GM19239 (cell line): ENCODE measurements at places on chromosomes 13 and 19.

- DNase-seq, result no peak
Observed at GRCh38 chr13:73991384-73991783, 142.8 kb downstream of the KLF12 start.

GRCh38 chr13:98468929-98469328, 108.0 kb downstream of the STK24 start:
- DNase-seq, result no peak

DNA sequence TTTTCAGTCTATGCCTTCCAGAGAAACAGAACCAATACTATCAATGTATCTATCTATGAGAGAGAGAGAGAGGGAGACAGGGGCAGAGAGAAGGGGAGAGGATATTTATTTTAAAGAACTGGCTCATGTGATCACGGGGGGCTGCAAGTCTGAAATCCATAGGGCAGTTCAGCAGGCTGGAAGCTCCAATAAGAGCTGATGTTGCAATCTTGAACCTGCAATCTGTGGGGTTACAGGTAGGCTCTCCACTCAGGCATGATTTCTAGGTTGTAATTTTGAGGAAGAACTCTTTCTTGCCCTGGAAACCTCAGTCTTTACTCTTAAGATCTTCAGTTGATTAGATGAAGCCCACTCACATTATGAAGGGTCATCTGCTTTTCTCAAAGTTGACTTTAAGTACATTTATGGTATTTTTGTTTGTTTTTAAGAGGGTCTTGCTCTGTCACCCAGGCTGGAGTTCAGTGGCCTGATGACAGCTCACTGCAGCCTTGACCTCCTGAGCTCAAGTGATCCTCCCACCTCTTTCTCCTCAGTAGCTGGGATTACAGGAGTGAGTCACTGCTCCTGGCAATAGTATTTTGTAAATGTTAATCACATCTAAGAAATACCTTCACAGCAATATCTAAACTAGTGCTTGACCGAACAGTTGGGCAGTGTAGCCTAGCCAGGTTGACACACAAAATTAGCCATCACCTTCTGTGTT, 376.4 kb downstream of the FGF9 start:
- no peak for DNase-seq

DNA sequence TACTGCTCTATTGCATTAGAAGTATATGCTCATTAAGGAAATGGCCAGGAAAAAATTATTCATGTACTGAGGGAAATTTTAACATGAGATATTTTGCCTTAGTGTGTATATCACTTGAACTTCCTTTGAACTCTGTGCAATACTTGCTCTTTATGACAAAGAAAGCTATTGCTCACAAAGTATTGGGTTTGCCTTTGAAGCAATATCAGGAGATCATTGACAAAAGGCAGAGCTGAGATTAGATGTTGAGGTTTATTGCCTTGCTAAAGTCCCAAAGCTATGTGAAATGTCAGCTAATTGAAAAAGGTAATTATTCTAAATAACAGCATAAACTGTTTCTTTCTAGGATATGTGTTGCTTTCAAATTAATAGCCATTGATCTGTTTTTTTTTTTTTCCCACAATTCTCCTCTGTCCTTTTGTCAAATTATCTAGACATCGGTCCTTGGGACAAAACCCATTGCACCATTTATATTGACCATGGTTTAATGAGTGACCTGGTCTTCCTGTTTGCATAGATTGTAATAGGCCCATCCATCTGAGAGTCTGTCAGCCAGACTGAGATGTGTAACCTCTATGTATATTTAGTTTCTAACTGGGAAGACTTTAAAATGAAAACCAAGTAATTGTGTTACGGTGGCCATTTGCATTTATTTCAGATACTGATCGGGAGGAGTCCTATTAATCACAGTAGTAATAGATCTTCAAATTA, 752.7 kb upstream of the GPC6 start:
- no peak for DNase-seq

DNA sequence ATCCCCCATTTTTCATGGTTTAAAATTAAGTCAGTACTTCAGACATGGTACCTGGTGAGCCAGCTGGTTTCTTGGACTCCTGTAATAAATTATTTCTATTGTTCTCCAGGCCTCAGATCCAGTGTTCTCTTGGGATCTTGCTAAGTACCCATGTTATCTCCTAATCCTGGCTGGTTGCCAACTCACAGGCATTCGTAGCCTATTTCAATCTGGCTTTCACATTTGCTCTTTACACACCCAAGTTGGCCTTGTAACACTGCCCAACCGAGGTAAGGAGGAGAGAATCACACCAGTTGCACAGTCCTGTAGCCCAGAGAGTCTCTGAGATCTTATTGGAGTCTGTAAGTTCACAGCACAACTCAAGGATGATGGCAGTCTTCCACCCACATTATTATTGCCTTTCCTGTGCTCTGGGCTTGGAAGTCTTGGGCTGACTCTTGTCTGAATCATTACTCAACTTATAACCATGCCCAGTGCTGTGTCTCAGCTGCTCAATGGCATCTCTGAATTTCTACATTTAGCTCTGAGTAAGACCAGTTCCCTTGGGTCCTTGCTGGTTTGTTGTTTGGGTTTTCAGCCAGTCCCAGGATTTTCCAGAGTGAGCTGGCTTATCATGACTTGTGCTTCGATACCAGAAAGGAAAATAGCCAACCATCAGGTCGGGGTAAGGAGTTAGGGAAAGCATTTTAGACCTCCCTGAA, 76.6 kb upstream of the KLF12 start:
- no peak for DNase-seq

DNA sequence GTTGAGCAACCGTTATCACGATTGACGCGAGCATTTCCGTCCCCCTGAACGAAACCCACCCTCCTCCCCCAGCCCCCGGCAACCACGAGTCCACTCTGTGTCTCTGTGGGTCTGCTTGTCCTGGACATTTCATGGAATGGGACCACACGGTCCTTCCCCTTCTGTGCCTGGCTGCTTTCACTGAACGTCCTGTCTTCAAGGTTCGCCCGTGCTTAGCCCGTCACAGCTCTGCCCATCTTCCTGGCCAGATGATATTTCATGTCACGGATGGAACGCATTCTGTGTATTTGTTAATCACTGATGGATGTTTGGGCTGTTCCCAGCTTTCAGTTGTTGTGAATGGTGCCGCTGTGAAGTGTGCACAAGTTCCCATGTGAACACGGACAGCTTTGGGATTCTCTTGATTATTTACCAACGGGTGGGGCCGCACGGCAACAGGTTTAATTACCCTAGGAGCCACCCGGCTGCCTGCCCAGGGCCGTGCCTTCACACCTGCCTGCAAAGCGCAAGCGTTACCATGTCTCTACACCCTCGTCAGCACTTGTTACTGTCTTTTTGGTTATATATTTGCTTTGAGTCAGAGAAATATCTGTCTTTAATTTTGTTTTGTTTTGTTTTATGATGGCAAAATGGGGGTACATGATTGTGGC, 42.5 kb downstream of the RASA3 start:
- no peak for DNase-seq

DNA sequence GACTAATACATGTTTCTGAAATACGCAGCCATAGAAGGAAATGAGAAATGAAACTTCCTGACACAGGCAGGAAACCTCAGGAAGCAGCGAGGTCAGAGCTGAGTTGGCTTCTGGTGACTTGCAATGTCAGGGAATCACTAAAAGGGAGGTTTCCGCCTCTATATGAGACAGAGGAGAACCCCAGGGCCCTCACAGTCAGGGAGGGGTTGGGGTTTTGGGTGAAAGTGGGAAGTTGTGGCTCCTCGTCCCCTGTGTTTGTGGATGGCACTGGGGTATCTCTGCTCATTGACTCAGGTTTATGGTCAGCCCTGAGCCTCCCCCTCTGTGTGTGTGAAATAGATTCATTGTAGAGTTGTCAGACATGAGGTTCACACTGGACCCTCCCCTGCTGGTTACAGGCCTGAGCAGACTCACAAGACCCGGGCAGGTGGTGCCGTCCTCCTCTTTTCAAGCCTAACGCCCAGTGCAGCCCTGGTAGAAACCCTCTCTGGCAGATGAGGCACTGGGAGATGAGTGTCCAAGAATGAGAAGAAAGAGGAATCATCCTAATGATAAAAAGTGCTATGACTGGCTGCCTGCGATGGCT, 5.5 kb upstream of the LILRA6 start:
- DNase-seq, result no peak

DNA sequence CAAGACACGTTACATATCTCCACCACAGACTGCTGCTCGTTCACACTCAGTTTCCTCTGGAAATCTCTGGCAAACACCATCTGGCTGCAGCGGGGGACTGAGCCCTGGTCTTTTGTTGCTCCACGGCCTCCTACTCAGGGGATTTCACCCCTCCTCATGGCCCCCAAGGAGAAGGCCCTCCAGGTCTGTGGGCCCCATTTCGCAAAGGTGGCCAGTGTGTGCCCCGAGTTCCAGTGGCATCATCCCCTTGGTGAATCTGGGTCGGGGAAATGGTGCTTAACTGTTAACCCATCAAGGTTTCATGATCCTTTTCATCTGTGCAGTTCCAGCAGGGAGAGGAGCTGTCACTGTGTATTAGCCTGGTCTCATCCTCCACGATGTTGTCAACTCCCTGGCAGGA, 235.4 kb upstream of the MAB21L1 start:
- no peak for DNase-seq

DNA sequence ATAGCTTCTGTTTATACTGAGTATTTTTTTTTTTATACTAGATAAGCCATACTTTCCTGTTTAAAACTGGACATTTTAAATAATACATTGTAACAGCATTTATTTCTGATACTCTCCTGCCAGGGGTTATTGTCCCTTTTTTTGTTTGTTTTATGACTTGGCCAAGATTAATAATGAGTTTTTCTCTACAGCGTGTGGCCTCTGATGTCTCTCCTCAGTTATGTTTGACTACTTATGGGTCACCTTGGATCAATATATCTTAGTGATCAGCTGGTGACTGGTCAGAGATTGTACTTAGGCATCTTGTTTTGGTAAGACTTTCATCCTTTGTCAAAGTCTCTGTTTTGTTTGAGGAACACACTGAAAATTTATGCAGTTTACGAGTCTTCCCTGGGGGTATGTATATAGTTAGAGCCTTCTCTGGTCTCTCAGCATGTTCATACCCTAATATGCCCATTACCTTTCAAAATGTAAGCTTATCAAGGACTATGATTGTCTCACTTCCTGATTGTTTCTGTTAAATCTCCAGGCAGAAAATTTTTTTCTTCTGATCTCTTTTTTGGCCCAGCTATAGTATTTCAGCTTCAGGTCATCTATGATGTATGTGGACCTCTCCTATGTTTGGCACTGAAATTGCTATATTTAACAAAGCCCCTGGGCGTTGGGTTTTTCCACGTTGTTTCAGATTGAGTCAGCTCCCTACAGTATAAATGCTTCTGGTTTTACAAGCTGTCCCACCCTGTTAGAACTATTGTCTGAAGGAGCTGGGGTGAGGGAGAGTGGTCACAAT, 87.9 kb downstream of the URI1 start:
- DNase-seq, result no peak

- DNase-seq, result no peak
Observed at GRCh38 chr19:49559928-49560327, 20.4 kb downstream of the NOSIP start.

DNA sequence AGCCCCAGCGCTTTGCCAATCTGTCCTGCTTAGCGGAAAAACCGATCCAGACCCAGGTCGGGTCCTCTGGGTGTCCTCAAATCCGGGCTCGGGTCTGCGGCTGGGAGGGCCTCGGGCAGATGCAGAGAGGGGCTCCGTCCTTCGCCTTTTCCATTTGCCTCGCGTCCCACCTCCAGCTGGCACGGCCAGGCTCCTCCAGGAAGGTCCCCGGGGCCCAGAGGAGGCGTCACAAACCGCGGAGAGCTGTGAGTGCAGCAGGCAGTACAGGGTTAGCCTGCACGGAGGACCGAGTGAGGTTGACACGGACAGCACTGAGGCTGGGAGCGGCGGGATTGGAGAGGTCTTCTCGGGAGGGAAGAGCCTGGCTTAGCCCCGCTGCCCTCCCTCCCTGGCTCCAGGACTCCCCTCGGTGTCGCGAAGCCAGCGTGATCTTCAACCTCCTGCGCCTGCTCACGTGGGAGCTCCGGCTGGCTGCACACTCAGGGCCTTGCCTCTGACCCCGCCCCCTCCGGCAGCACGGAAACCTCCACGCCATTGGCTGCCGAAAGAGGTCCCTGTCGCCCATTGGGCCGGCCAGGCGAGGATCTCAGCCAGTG, 2.8 kb upstream of the IFNL2 start:
- DNase-seq, result no peak

GRCh38 chr19:36215276-36216123, 594 bp downstream of the ZNF146 start:
- no peak for DNase-seq

GRCh38 chr13:33757713-33758112, 60.2 kb upstream of the RFC3 start:
- no peak for DNase-seq

- no peak for DNase-seq
Observed at GRCh38 chr13:24008679-24009078, 111.4 kb upstream of the C1QTNF9B start.

- DNase-seq, result no peak
Observed at GRCh38 chr19:18999016-18999758, 34.1 kb downstream of the SUGP2 start.

- no peak for DNase-seq
Observed at GRCh38 chr19:56372281-56372680, 21.1 kb downstream of the ZNF582 start.

- DNase-seq, result peak; percentile 55
Observed at GRCh38 chr13:26186118-26186870, 35.8 kb downstream of the RNF6 start.

DNA sequence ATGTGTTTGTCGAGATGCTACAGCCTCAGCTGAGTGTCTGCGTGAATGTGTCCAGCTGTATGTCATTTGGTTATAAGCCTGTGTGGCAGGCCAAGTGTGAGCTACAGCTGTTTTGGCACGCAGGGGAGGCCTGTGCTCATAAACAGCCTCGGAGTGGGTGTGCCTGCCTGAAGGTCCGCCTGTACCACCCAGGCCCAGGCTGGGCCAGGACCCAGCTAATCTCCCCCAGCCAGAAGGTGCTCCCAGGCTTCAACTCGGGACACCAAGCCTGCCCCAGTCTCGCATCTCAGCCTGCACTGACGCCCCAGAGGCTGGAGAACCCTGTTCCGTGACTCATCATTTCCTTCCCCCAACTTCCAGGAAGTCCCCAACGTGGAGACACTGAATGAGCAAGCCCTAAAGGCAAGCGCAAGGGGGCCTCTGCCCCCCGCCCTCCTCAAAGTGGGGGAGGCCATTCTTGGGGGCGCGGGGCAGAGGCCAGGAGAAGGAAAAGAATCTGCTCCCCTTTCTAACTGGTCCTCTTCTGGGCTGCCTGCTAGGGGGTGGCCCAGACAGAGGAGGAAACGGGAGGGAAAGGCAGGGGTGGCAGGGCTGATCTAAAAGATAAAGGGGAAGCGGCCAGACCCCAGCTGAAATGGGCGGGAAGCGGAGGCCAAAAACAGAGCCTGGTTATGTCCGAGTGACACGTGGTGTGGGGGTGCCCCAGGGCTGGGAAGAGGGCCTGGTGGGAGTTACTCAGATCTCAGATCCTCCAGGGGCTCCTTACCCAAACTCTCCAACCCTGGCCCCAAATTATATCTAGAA, 2.0 kb downstream of the SLC1A5 start:
- DNase-seq, result peak; percentile 67

DNA sequence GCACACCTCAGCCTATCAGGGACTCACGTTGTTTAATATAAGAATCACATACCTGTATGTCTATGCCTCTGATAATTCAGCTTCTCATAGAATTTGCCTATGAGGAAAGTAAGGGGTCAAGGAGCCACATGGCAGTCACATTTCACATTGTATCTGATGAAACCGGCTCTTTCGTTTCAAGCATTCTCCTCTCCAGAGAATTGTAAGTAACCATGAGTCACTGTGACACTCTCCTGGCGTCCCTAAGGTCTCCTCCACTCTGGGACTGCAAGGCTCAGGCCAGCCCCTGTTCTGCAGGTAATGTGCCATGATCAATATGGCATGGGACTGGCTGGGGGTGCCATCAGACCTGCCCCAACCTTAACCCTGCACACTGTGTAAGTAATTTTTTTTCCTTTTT, 503.3 kb downstream of the COG6 start:
- no peak for DNase-seq

- no peak for DNase-seq
Observed at GRCh38 chr13:72244788-72245187, 377.8 kb upstream of the DACH1 start.
